HTR-8/SVneo (cell line): ENCODE measurements at places on chromosomes 6 and 20.

- no peak for DNase-seq
These were observed 356.0 kb upstream of the CITED2 start for GRCh38 chr6:139730340-139730974.

DNA sequence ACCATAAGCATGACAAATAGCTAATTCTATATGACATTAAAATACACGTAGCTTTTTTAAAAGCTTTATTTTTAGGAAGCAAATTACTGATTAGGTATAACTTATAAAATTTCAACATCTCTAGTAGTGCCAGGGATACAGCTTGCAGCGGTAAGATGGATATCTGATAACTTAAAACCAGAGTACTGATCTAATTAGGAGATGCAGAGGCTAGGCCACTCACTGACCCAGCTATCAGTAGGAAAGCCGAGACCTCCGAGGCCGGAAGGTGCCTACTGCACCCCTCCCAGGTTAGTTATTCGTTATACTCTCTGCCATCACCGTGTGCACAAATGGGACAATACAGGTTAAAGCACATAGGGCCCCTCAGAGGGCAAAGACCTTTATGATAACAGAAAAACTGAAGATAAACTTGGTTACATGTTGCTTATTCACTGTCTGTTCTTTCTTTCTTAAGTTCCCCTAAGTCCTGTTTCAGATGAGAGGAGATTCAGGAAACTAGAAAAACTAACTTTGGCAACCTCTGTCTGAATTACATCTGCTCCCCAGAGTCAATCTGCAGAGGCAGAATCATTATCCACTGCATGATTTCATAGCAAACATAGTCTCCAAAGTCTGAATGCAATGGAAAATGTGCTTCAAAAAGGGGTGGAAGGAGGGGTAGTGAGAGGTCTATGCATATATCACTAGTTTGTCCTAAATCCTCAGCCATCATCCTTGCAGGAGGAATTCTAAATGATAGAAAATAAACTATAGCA, 60.8 kb downstream of the RIPOR2 start:
- no peak for DNase-seq

- DNase-seq = peak; percentile 41
These were observed 102.1 kb downstream of the TMEM242 start for GRCh38 chr6:157221049-157221816.

GRCh38 chr6:142045380-142046278, 87.1 kb upstream of the GJE1 start:
- peak; percentile 12 for DNase-seq

DNA sequence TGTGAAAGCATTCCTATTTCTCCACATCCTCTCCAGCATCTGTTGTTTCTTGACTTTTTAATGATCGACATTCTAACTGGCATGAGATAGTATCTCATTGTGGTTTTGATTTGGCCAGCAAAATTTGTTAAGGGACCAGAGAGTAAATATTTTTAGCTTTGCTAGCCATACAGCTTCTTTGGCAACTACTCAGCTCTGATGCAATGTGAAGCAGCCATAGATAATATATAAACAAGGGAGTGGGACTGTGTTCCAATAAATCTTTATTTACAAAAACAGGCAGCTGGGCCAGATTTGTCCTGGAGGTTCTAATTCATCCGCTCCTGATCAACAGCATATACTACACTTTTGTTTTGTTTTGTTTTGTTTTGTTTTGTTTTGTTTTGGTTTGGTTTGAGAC, 202.9 kb downstream of the ZNF217 start:
- no peak for DNase-seq

DNA sequence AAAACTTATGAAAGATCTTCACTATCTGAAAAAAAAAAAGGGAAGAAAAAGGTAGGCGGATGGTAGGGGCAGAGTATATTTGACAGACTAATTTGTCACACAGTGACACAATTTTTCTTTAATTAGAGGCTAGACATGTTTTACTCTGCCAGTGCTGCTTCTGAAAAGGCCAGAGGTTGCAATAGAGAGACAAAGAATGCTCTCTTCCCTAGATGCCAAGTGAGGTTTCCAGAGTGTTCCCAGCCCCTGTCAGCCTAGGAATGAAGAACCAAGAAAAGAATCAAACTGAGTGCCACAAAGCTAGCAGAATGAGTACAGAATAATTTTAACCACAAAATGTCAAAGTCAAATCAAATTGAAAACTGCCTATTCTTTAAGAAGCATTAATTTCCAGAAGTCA, 13.0 kb downstream of the PNISR start:
- no peak for DNase-seq

DNA sequence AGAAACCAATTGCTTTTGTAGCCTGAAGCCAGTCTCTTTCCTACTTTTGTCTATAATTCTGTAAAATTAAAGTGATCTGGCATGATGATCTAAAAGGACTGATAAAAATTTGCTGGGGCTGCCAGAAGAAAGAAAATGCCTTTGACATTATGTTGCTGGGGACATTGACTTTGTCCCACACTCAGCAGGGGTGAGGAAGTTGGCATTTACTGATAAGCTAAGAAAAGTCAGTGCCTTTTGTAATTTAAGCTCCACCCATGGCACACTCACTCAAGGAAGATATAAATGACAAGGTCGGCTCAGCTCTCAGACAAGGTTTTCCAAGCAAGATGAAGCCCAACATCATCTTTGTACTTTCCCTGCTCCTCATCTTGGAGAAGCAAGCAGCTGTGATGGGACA, at the start of gene SEMG1:
TSS of gene SEMG1 (plus strand) at position 309 of the 400 bp plus-strand sequence. CDS start at position 330, 21 bp downstream.
- no peak for DNase-seq

- no peak for DNase-seq
These were observed 163.9 kb upstream of the AFDN start for GRCh38 chr6:167662881-167663205.

DNA sequence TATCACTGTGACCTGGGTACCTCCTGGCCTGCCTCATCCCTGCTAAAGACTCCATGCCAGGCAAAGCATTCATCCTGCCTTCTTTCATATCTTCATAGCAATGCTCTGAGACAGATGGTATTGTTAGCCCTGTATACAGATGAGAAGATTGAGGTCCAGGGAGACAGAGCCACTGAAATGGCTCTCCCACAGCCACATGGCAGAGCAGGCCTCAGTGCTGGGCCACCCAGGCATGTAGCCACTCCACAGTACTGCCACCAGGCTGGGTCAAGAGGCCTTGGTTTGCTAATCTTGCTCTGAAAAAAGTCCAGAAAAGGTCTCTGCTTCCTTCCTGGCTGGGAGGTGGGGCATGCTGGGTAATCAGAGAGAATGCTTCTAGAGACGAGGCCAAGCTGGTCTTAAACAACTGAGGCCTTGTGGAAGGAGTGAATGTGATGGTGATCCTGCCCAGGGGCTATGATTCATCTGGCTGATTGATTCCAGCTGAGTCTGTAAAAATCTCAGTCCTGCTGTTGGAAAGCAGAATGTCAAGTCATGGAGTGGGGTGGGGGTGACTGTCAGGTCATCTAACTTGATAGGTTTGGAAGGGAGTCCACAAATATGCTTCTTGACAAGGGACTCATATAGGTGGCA, 29.8 kb downstream of the HM13 start:
- peak; percentile 66 for DNase-seq

DNA sequence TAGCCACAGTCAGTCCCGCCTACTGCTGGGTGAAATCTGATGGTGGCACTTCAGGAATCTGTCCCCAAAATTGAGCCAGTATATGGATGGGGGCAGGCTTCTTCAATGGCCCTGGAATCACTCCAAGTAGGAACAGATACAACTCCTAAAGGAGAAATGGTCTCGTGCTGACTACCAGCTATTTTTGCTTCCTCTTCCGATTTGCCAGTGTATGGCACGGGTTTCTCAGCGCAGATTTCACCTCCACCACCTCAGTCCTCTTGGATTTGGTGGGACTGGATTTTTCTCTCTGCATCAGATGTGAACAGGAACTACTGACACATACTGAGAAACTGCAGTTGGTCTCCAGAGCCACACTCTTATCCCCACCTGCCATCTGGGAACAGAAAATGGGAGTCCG, 27.2 kb downstream of the PNPLA1 start:
- no peak for DNase-seq

DNA sequence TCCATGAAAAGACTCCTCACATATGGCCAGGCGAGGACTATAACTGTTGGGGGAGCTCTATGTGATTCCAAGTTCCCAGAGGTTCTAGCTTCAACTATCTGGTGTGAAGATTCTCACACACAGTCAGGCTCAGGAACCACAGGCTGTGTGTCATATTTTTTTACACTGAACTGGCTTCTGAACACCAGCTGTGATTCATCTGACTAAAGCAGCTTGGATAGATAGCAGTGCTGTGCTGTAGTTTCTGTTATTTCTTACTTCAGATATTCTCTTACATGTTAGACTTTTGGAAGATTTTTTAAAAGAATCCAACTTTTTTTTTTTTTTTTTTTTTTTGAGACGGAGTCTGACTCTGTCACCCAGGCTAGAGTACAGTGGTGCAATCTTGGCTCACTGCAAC, 140.7 kb upstream of the MCHR2 start:
- no peak for DNase-seq

- DNase-seq = no peak
These were observed 54.3 kb upstream of the SLC22A16 start for GRCh38 chr6:110530671-110531070.

- no peak for DNase-seq
These were observed 401.6 kb upstream of the CITED2 start for GRCh38 chr6:139776041-139776440.

DNA sequence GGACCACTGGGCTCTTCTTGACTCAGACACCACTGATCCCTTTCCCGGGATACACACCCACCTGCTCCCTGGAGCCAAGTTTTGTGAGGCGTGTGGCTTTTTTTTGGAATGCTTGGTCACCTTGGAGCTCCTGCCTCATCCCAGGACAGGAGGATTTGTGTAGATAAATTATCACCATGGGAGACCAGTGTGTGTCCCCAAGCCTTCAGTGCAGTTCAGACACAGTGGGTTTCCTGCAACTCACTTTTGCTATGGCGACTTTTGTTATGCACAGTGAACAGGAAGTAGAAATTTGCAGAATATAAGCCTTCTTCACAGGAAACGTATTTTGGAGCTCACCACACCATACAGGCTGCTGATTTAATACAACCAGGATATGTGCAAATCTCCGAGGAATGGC, 357.4 kb downstream of the PAX1 start:
- no peak for DNase-seq

- DNase-seq = no peak
These were observed 302.9 kb downstream of the CLIC5 start for GRCh38 chr6:45712786-45713185.

- no peak for DNase-seq
These were observed 287.3 kb upstream of the FOXQ1 start for GRCh38 chr6:1024587-1024986.

DNA sequence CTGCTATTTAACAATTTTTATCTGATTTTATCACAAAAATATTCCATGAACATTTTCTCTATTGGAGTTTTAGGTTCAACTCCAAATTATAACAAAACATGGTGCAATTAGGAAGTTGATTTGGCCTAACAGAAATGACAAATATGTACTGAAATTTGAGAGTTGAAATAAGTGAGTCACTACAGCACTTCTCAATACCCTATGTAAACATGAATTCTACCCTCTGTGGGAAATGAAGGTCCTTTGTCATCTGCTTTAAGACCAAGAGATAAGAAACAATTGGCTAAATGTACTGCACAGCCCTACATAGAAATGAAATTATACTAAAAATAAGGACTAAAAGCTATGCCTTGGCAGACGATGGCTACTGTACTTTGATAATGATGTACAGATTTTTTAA, 86.2 kb upstream of the BEND6 start:
- DNase-seq = peak; percentile 66

GRCh38 chr6:11092668-11093375, 812 bp upstream of the SMIM13 start:
- DNase-seq = peak; percentile 43

- DNase-seq = no peak
These were observed 738.6 kb upstream of the ADGRB3 start for GRCh38 chr6:67896476-67896875.

DNA sequence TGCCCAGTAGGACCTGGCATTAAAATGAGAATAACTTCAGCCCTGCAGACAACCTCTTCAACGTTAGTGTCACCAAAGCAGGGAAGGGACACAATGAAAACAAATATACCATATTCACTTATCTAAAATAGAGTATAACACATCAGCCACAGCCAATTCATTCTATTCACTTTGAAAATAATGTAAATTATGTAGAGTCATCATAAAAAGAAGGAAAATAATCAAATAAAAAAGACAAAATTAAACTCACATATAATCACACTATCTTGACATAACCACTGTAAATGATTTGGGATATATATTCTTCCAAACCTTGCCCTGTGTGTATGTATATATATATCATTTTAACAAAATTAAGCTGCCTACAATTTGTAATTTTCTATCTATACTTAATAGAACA, 78.1 kb upstream of the HEY2 start:
- no peak for DNase-seq

DNA sequence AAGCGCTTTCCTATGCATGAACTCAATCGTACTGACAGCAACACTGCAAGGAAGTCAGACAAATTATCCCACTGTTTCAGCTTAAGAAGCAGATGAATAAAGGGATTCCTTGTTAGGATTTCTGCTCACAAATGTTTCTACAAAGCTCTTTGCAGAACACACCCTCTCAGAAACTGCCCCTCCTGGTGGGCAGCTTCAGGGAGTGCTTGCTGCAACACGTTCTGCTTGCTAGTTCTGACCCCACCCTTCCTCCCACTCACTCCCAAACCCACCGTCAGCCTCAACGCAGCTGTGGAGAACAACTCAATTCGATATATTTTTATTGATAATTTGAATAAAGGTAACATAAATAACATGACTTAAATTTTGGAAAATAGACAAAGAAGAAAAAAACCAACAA, 250.8 kb upstream of the PRDM1 start:
- DNase-seq = peak; percentile 14

GRCh38 chr6:14601490-14601889, 483.9 kb downstream of the CD83 start:
- DNase-seq = no peak

GRCh38 chr20:47352332-47353238, 3.9 kb downstream of the ZMYND8 start:
- no peak for DNase-seq
